ENCODE measurements at places on chromosomes 6 and 20.

GRCh38 chr6:47363736-47364135 lies 54.0 kb upstream of the TNFRSF21 start:
- no peak for DNase-seq

GRCh38 chr6:62429781-62430180 lies 143.8 kb upstream of the KHDRBS2 start:
- no peak for DNase-seq

- DNase-seq, result no peak
These were observed 166.3 kb downstream of the FARS2 start for GRCh38 chr6:5427586-5427985.

DNA sequence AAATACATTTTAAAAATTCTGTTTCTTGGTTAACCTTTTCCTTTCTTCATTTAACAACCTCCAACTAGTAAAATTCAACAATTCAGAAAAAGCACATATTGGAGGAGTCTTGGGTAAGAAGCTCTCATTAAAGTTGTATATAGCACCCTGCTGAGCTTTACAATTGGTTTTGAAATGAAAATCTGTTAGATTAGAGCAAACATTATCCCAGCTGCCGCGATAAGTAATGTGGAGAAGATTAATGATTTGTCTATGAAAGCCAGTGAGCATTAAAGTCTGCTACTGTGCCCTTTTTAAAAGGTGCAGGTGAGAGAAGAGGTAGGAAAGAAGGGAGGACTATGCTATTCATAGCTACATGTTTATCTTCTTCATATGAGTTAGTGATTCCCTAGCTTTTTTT lies 201.5 kb downstream of the ZFAND3 start:
- DNase-seq, result no peak

GRCh38 chr6:6057442-6058053 lies 50.8 kb upstream of the NRN1 start:
- DNase-seq, result no peak

DNA sequence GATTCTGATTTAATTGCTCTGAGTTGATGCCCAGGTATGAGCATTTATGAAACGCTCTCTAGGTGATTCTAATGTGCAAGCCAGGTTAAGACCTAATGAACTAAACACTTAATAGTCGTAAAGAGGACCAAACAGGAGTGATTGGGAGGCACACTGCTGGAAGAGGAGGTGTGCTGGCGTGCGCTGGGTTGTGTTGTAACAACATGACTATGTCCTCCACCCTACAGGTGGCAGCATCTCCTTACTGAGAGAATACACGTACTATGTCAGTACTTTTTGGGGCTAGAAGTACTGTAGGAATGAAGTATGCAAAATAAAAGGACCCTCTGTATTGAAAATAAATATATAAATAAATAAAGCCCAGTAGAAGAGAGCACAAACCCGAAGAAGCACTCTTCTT lies 11.9 kb downstream of the C6orf89 start:
- DNase-seq, result no peak
